ENCODE measurements at places on chromosomes 2 and 18. TPM values are rescaled to one million over a fixed set of nuclear protein-coding genes. Genes with fewer than 3 reads are reported as not detected.

Gene DYNAP
- total RNA-seq: not detected

Gene LAMA3
- not detected for total RNA-seq

Gene RHOB
- total RNA-seq: 50.8 TPM

Gene RAX
- total RNA-seq: not detected

Gene DGKD
- 456 TPM for total RNA-seq

Gene C2orf78
- total RNA-seq: not detected

Gene ANKRD29
- 0.45 TPM for total RNA-seq

GRCh38 chr2:118061135-118061955 lies 26.9 kb upstream of the INSIG2 start:
- peaks cover 4% of the 10 kb centered on the region for H3K4me1 ChIP-seq
- H3K4me3 ChIP-seq: no peak overlapping the region
- no peaks in the 10 kb centered on the region for H3K27me3 ChIP-seq
- DNase-seq: no peak
- no peak overlapping the region for H3K27ac ChIP-seq

DNA sequence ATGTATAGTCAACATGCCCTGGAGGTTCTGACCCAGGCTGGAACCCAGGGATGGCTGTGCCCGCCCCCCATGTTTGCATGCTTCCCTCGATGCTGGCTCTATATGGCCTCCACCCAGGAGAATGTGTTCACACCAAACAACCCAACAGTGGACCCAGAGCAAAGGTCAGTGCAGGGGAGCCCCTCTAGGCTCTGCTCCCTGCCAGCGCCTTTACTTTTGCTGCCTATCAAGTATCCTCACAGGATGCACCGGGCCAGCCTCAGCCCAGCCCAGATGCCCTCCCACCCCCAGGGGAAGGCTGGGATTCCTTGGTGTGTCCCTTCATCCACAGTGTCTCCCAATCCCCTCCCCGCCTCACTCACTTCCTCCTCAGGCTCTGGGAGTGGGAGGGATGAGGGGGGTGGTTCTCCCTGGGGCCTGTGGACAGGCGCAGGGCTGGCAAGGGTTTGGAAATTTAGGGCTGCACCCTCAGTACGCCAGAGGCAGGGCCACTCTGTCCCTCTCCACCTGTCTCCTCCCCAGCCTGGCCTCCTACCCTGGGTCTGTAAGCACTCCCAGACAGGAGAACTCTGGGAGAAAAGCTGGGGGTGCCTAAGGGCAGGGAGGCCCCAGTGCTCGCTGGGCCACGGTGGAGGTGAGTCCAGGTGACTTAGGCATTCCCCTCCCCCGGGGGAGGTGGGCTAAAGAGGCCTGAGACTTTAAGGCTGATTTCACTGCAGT lies 2.3 kb downstream of the ATP6V1B1 start:
- DNase-seq: no peak
- no peak overlapping the region for H3K27ac ChIP-seq
- H3K4me1 ChIP-seq: no peaks in the 10 kb centered on the region
- H3K4me3 ChIP-seq: no peak overlapping the region

- no peaks in the 10 kb centered on the region for H3K4me1 ChIP-seq
- H3K27me3 ChIP-seq: no peaks in the 10 kb centered on the region
- DNase-seq: no peak
- H3K4me3 ChIP-seq: no peak overlapping the region
- no peaks in the 10 kb centered on the region for H3K36me3 ChIP-seq
These were observed 393.8 kb upstream of the CYRIA start for GRCh38 chr2:17059458-17059857.

DNA sequence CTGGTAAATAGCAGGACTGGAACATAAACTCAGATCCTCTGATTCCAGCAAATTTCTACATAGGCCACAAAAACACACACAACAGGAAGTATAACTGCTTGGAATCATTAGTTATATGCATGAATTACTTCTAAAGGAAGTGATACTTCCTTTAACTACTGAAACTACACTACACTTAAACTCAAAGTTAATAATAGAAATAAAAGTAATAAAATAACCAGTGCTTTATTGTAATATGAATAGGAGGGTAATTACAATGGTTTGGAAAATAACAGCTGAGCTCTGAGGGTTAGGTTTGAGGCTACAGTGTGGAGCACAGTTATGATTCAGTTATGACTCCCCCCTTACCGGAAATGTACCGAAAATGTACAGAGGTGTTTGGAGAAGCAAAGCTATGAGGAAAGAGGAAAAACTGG lies 18.5 kb upstream of the POLI start:
- no peak for DNase-seq
- no peak overlapping the region for H3K4me3 ChIP-seq
- H3K4me1 ChIP-seq: peaks cover 4% of the 10 kb centered on the region
- no peaks in the 10 kb centered on the region for H3K36me3 ChIP-seq
- no peaks in the 10 kb centered on the region for H3K27me3 ChIP-seq

DNA sequence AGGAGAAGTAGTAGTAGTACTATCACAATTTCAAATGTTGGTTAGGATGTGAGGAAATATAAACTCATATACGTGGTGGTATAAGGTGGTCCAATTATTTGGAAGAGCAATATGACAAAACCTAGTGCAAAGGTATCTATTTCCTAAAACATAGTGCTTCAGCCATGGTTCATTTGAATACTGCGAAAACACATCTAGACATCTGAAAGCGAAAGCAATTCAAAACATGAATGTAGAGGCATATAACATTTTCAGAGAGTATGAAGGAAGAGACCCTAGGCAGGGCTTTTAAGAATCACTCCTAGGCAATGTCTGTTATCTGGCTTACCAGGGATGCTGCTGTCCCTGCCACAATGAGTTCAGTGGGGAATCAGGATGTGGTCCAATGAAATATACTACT lies 1085.8 kb downstream of the TDRD15 start:
- no peaks in the 10 kb centered on the region for H3K4me1 ChIP-seq
- DNase-seq: no peak
- no peaks in the 10 kb centered on the region for H3K27me3 ChIP-seq
- no peaks in the 10 kb centered on the region for H3K36me3 ChIP-seq
- no peak overlapping the region for H3K27ac ChIP-seq

GRCh38 chr2:58666323-58666970 lies 425.3 kb upstream of the FANCL start:
- no peaks in the 10 kb centered on the region for H3K36me3 ChIP-seq
- no peak overlapping the region for H3K4me3 ChIP-seq
- H3K27ac ChIP-seq: no peak overlapping the region
- DNase-seq: no peak
- H3K4me1 ChIP-seq: no peaks in the 10 kb centered on the region
- no peaks in the 10 kb centered on the region for H3K27me3 ChIP-seq

GRCh38 chr18:40366521-40366920 lies 1588.5 kb upstream of the PIK3C3 start:
- no peak overlapping the region for H3K27ac ChIP-seq
- no peak overlapping the region for H3K4me3 ChIP-seq
- no peaks in the 10 kb centered on the region for H3K36me3 ChIP-seq
- H3K4me1 ChIP-seq: no peaks in the 10 kb centered on the region
- DNase-seq: no peak
- H3K27me3 ChIP-seq: no peaks in the 10 kb centered on the region

DNA sequence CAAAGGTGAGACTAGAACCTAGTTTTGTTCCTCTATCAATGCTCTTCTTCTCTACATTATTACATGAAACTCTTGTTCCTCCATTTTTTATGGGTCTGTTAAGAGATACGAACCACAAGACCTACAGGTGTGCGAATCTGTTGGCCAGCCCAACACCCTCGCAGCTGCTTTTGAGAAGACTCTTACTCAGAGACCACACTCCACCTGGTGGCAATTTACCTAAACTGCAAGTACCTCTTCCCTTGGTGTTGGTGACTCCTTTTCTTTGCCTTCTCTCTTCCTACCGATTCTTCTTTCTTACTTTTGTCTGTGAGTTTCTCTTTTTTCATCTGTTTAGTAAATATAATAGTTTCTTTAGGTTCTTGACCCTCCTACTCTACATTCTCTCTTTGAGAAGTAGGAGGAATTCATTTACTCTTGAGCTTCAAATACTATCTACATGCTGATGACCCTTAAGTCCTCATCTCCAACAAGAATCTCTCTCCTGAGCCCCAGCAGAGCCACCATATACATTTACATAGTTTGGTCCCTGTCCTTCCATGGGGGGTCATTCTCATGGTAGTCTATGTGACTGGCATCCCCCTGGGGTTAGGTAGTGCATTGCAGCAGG lies 81.8 kb upstream of the GAREM1 start:
- no peaks in the 10 kb centered on the region for H3K36me3 ChIP-seq
- H3K27me3 ChIP-seq: no peaks in the 10 kb centered on the region
- peak; percentile 82 for DNase-seq
- H3K27ac ChIP-seq: no peak overlapping the region

DNA sequence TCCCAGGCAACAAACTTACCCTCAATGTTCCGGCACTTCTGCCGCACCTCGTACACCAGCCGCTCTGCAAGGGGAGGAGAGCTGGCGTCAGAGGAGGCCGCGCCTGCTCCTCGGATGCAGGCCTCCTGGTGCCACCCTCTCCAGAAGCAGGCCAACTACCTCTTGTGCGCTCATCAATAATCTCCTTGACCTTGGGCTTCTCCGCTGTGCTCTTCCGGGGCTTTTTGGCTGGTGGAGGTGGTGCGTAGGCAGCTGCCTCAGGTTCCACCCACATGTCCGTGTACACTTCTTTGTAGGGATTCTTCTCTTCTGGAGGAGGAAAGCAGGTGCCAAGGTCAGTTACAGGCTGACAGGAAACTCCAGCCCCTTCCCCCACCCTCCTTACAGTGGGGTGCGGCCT lies 77.6 kb upstream of the POMC start:
- H3K4me3 ChIP-seq: no peak overlapping the region
- peaks cover 8% of the 10 kb centered on the region for H3K4me1 ChIP-seq
- peaks cover 60% of the 10 kb centered on the region for H3K36me3 ChIP-seq

DNA sequence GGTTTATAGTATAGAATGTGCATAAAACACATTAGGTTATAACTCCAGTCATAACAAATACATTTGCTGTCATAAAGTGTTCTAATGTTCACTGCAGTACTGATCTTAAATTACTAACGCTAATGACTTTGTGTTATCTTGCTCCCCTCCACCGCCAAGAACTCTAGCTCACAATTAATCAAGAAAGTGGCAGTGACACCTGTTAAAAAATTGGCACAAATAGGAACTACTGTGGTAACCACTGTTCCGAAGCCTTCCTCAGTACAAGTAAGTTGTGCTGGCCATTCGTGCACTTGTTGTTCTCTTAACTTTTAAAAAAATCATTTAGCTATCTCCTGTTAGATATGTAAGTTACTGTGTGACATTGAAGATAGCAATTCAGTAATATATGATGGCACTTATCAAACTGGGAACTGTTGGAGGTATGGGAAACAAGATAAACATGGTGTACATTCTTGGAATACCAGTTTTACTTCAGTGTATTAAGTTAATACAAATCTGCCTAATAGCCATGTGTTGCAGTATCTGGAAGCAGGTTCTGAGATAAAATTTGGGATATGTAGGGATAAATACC lies 41.2 kb downstream of the TAF4B start:
- no peak overlapping the region for H3K4me3 ChIP-seq
- DNase-seq: no peak
- H3K27ac ChIP-seq: no peak overlapping the region

- DNase-seq: no peak
- H3K4me1 ChIP-seq: no peaks in the 10 kb centered on the region
- no peaks in the 10 kb centered on the region for H3K36me3 ChIP-seq
- H3K4me3 ChIP-seq: no peak overlapping the region
- H3K27ac ChIP-seq: no peak overlapping the region
These were observed 168.5 kb downstream of the TMEFF2 start for GRCh38 chr2:192026059-192026824.

DNA sequence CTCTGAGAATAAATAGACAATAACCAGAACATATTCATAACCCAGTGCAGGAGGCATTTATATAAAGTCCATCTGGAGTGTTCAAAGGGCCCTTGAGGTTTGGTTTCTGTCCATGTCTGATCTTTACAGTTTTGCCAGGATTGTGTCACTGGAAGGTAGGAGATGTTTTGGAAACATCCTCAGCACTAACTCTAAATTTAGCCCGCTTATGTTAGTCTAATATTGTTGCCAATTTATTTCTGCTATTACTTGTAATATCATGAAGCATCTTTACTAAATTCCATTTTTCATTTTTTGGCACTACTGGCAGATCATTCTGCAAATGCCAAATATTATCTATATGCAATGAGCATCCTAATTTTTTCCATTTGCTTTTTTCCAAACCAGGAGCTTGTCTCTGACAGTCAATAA lies 22.4 kb upstream of the REV1 start:
- H3K36me3 ChIP-seq: no peaks in the 10 kb centered on the region
- no peaks in the 10 kb centered on the region for H3K27me3 ChIP-seq
- no peak overlapping the region for H3K4me3 ChIP-seq
- no peaks in the 10 kb centered on the region for H3K4me1 ChIP-seq
- H3K27ac ChIP-seq: no peak overlapping the region

- no peak for DNase-seq
- no peaks in the 10 kb centered on the region for H3K4me1 ChIP-seq
- H3K36me3 ChIP-seq: no peaks in the 10 kb centered on the region
- H3K4me3 ChIP-seq: no peak overlapping the region
- no peak overlapping the region for H3K27ac ChIP-seq
- H3K27me3 ChIP-seq: no peaks in the 10 kb centered on the region
These were observed 38.1 kb downstream of the FN1 start for GRCh38 chr2:215397632-215398341.

- no peak for DNase-seq
- no peak overlapping the region for H3K4me3 ChIP-seq
- no peak overlapping the region for H3K27ac ChIP-seq
- H3K27me3 ChIP-seq: no peaks in the 10 kb centered on the region
- no peaks in the 10 kb centered on the region for H3K36me3 ChIP-seq
- H3K4me1 ChIP-seq: no peaks in the 10 kb centered on the region
These were observed 17.6 kb downstream of the AFF3 start for GRCh38 chr2:100124761-100125160.

DNA sequence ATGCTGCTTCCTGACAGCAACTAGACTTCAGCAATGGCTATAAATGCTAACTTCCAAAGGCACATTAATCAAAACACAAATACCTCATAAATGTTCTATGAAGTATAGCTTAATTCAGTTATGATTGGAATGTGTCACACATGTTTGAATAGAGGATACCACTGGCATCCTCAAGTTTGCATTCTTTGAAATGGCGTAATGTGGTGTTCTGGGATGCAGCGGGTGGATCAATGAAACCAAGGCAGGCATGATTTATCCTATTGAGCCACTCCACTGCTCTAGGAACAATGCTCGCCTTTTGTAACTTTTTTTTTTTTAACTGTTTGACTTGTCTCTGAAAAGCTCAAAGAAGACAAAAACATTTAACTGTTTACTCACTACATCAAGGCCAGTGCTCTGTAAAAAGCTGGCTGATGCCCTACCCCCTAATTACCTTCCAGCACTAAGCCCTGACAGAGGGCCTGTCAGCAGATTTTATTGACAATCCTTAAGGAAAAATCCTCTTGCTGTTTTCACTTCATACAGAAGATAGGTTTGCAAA lies 278.8 kb upstream of the SESTD1 start:
- H3K4me3 ChIP-seq: no peak overlapping the region
- no peaks in the 10 kb centered on the region for H3K4me1 ChIP-seq
- no peak for DNase-seq
- no peak overlapping the region for H3K27ac ChIP-seq

DNA sequence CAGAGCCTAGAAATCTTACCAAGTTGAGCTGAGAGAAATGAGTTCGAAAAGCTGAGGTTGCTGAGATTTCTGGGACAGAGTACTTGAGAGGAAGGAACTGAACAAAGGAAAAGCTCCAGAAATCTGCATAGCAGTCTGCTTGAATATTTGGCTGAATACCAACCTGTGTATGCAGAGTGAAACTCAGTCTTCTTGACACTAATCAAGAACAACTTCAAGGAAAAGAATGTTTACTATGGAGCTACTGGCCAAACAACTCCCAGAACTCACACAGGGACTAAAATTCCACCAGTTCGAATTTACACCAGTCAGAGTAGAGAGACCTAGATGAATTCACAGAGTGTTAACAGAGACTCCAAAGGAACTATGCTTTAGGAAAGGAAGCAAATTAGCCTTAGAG lies 66.5 kb downstream of the USP37 start:
- peaks cover 21% of the 10 kb centered on the region for H3K36me3 ChIP-seq
- DNase-seq: no peak
- no peak overlapping the region for H3K4me3 ChIP-seq
- no peaks in the 10 kb centered on the region for H3K27me3 ChIP-seq
- H3K4me1 ChIP-seq: no peaks in the 10 kb centered on the region

All from natural killer cell (primary cell).